ENCODE measurements at places on chromosomes 3 and 15. TPM values are rescaled to one million over a fixed set of nuclear protein-coding genes. Genes with fewer than 3 reads are reported as not detected.

GRCh38 chr3:18556503-18557135, 131.5 kb upstream of the SATB1 start:
- no peak for DNase-seq

GRCh38 chr3:120064641-120065040, 29.6 kb downstream of the GSK3B start:
- DNase-seq: no peak

GRCh38 chr3:120802916-120803315, 60.4 kb downstream of the GTF2E1 start:
- DNase-seq: no peak

- no peak for DNase-seq
Observed at GRCh38 chr15:31102039-31102321, 455 bp upstream of the TRPM1 start.

GRCh38 chr15:27410996-27411605, 440.1 kb downstream of the GABRG3 start:
- DNase-seq: no peak

- DNase-seq: no peak
Observed at GRCh38 chr3:60363817-60364216, 887.4 kb downstream of the FHIT start.

DNA sequence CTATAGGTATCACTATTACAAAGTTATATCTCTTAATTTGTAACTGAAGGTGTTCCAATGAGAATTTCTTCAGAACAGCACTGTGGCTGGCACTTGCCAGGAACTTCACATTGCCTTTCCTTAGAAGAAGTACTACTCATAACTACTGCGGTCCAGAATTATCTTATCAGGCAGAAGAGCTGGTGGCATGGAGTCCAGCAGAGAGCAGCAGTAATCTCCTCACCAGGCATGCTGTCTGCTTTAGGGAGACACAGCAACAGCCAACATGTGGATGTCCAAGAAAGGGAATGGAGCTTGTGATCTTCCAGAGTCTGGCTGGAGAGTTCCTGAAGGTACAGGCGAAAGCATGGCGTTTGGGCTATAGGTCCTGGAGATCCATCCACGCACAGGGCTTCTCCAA, 919.7 kb upstream of the NR2F2 start:
- no peak for DNase-seq

DNA sequence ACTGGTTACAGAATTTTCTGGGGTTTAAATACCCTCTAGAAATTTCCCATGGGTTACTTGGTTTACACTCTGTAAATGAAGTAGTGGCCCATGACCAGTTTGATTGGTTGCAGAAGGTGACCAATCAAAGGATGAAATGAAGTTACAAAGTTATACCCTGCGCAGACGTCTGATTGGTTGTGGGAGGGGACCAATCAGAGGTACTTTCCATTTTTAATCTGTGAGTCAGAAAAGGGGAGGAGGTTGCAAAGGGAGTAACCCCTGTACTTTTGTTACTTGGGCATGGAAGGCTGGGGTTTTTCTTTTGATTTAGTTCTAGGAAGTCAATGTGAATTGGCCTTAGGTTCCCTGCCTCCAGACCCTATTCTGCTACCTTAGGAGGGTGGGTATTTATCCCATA, 18.7 kb upstream of the APH1B start:
- DNase-seq: no peak

- no peak for DNase-seq
Observed at GRCh38 chr15:57282686-57283085, 93.6 kb upstream of the CGNL1 start.

DNA sequence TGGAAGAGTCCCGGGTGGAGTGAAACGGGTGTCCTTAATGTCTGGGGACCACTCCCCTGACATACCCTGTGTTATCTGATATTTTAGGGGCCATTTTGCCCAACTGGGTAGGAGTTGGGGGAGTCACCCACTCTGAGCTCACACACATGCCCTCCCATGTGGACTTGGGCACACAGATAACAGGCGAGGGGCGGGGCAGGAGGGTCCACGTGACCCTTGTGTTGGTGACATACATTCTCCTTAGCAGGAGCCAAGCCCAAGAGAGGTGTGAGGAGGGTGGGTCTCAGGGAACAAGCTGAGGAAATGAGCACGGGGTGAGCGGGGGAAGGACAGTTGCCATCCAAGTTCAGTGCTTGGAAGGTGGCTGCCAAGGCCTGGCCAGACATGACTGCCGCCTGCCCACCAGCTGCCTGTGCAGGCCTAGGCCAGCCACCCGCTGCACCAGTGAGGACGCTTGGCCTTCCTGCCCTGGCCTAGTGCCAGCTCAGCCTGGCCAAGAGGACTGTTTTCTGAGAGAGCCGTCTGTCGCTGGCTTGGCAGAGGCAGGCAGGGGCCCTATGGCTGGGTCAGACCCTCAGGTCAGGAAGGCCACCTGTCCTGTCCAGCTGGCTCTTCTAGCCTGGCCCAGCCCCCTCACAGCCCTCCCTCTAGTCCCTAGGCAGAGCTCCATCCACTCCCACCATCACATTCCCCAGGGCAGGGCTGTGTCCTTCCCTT, 31.3 kb upstream of the TMEM115 start:
- peak; percentile 79 for DNase-seq

The MASP1 gene
- 5.9 TPM for total RNA-seq

DNA sequence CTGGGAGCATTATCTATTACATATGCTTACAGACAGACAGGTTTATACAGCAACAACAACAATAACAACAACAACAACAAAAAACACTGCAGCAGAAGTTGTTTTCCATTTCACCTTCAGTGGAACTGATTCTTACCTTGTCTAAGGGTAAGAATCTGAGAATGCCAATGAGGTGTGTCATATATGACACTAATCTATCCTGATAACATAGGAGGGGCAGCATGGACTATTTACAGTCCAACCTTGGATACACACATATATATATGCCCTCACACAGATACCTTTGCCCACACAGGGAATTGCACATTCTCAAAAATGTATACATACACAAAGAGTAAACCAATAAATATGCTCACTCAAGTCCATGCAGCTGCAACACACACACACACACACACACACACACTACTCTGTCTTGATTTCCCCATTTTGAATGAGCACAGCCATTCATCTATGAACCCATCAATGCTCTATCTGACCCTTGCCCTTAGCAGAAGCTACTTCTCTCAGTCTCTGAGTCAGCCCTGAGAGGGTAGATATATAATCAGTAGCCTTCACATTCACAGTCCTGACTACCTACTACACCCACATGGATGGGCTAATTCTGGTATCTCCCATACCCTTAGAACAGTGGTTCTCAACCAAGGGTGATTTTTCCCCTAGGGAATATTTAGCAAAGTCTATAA, 9.7 kb upstream of the TRANK1 start:
- DNase-seq: no peak

GRCh38 chr3:66567077-66567476, 66.3 kb upstream of the LRIG1 start:
- no peak for DNase-seq

- no peak for DNase-seq
Observed at GRCh38 chr3:88283242-88283592, 133.5 kb downstream of the C3orf38 start.

The ZBTB47 gene
- 28.1 TPM for total RNA-seq

DNA sequence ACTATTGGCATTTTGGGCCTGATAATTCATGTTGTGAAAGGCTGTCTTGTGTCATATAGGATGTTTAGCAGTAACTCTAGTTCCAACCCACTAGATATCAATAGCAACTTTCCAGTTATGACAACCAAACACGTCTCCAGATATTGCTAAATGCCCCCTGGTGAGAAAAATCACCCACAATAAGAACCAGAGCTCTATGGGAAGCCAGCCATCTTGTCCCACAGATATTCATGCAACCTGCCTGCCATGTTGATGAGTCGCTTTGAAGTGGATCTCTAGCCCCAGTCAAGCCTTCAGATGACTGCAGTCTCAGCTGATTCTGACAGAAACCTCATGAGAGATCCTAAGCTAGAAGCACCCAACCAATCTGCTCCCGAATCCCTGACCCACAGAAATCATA, 5.6 kb upstream of the TNIK start:
- no peak for DNase-seq

DNA sequence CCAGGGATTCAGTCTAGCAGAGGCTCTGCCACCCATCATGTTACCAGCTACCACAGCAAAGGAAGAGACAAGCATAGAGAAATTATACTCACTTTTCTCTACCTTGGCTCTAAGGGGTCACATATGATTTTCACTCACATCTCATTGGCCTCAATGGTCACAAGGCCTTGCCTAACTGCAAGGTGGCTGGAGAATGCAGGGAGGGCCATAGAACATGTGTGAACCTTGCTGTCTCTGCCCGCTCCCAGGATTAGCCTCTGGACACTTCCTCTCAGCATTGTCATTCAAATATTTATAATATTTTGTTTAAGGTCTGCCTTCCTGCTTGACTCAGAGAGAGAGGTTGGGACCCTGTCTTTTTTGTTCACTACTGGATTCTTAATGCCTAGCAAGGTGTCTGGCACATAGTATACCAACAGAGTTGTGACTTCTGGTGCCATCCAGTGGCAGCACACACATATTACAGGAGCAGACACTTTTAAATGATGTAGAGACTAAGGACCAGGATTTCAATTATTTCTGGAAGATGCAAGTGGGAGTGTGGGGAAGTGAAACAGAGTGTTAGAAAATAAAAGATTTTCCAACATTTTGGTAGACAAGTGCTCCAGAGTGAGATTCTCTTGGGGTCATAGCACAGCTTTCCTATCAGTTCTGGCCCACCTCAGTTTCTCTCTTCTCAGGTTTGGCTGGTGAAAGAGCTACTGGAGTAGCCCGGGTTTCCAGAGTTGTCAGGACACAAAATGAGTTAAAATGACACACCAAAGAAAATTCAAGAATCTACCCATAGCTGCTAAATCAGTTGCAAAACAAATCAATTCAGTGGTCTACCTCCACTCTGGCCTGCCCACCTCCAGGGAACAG, 119.0 kb upstream of the RASGRP1 start:
- no peak for DNase-seq

DNA sequence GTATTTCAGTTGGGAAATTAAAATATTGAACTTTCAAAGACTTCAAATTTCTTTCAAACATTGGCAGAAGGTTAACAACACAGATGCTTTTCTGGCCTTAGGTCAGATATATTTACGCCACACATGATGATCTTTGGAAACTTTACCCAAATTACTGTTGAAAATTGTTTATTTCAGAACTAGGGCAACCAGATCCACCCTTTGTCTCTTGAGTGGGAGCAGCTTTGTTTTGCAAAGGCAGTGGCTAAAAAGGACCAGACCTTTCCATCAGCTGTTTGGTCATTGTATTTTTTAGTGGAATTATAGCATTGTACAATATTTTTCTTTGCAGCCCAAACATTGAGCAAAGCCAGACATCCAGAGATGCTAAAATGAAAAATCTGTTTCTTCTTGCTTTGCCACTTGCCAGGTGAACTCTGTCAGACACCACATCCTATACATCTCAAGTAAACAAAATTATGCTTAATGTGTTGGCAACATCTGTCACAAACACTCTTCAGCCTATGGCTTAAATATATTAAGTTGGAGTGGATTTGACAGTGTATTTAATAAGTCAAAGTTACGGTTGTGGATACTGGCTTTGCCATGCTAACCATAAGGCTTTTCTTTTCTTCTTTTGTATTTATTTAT, 651.9 kb downstream of the RBMS3 start:
- DNase-seq: no peak

DNA sequence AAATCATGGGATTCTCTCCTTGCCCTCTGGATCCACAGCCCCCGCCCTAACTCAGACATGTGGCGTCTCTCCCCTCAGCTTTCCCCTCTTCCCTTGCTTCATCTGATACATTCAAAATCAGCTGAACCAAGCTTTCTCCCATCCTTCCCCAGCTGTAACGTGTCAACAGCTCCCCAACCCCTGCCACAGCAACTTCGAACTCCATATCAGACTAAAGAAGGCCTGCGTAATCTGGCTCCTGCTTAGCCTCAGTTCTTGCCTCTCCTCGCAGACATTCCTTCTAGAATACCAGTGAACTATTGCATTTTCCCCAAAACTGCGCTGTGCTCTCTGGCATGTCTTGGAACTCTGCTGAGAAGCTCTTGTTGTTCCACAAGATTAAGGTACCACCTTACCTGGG, 18.3 kb downstream of the B4GALT4 start:
- no peak for DNase-seq

The ATP13A5 gene
- 2.0 TPM for total RNA-seq

Measured in upper lobe of right lung (tissue), 1 donor.